Spinal cord (tissue), 10 donors: ENCODE measurements at places on chromosomes 2 and 18. TPM values are rescaled to one million over a fixed set of nuclear protein-coding genes. Genes with fewer than 3 reads are reported as not detected.

- no peak for DNase-seq
Measured at GRCh38 chr2:191249156-191249813, 4.1 kb downstream of the MYO1B start.

GRCh38 chr2:105515581-105516415 lies 116.9 kb upstream of the FHL2 start:
- peak; percentile 33 for DNase-seq

DNA sequence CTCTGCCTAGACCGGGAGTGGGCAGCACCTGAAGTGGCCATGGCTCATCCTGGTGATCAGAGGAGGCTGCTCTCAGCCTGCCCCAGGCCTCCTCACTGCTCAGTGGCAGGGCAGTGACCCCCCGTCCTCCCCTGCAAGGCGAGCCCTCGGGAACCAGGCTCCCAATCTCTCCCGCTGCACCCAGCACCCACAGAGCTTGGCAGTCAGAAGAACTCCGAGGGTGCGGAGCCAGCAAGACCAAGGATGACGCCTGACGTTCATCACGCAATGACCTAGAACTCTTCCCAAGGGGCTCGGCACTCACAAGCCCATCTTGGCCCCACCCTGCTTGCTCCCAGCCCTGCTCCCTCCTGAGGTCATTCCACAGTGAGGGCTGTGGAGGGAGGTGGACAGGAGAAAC lies 189.8 kb upstream of the SALL3 start:
- DNase-seq, result no peak

GRCh38 chr2:39661826-39662225 lies 3.9 kb upstream of the TMEM178A start:
- DNase-seq, result no peak

DNA sequence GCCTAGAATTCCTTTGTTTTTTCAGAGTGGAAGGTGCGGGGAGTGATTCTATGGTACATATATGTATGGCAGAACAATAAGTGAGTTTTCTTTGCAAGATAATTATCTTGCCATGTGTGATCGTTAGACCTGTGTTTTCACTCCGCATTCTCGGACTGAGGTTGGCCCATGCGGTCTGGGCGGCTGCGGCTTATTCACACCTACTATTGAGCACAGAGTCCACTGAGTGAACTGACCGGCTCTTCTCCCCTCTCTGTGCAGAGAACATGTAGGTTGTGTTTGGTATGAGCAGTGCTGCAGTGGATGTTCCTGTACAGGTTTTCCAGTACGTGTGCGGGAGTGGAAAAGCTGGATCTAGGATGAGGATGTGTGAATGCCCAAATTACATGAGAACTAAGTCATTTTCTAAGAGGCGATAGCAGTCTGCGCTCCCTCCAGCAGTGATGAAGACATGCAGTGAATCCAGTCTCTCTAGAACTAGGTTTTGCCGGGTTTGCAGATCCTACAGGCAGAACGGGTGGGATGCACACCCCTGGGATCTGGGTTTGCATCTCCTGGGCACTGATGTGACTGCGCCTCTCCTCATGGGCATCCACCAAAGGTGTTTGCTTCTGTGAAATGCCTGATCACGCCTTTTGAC lies 27.1 kb downstream of the MTERF4 start:
- DNase-seq, result no peak

- DNase-seq, result no peak
Measured at GRCh38 chr2:105517814-105518705, 119.2 kb upstream of the FHL2 start.

- no peak for DNase-seq
Measured at GRCh38 chr2:50318147-50318546, 713.8 kb downstream of the NRXN1 start.

DNA sequence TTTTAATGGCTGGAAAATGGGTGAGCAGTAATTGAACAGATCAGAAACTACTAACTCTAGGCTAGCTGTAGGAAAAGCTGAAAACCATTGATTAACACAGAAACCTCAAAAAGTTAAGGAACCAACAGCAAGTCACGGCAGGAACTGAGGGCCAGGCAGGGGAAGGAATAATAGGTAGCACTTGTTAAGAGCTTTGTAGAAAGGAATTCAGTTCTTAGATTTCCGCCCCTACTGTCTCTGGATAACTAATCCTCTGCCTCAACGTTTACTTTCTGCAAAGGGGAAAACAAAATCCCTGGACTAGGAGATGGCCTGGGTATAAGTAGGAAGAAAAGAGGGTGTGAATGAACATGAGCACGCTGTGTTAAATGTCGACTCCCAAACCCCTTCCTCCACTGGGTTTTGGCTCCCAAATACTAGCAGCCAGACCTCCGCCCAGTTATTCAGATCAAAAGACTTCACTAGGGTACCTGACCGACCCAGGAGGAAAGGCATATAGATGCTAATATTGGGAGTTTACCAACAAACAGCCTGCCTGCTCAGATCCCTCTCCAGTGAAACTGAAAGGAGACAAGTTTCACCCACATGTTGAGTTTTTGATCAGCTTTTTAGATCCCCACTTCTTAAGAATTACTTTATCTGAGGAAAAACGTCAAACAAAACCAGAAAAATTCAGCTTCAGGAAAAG lies 12.4 kb downstream of the SMAD2 start:
- DNase-seq, result no peak

- no peak for DNase-seq
Measured at GRCh38 chr2:9796056-9797010, 46.9 kb upstream of the TAF1B start.

DNA sequence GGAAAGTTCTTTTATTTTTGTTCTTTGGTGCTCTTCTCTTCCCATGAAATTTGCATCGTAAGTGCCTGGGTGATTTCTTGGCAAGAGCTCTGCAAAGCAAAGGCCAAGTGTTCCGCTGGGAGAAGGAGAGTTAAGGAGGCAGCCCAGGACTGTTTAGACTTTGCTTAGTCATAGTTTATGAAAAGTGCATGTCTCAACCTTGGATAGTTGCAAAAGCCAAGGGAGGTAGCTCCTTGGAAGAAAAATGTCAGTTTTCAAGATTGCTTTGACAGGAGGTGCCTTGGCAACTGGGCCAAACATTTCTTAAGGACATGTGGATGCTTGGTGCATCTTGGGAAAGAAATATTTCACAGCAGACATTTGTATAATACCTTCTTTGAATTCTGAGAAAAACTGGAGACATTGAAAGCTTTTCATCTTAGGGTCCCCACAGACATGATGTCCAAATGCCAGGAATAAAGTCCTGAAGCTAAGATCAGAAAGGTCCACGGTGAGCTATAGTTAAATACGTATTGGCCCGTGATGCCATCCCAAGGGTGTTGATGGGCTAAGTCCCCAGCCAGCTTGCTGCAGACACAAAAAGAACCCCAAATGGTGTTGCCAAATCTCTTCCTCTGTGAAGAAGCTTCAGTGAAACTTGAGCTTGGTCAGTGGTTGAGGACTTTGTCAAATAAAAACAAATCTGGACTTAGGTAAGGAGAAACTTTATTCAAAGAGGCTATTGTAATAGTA lies 96.3 kb upstream of the THUMPD2 start:
- peak; percentile 71 for DNase-seq

The MYOM1 gene
- total RNA-seq, result 9.6 TPM

The MEMO1 gene
- 32.7 TPM for total RNA-seq

The IL1B gene
- 1.5 TPM for total RNA-seq
